ENCODE measurements at places on chromosomes 6 and 20.

DNA sequence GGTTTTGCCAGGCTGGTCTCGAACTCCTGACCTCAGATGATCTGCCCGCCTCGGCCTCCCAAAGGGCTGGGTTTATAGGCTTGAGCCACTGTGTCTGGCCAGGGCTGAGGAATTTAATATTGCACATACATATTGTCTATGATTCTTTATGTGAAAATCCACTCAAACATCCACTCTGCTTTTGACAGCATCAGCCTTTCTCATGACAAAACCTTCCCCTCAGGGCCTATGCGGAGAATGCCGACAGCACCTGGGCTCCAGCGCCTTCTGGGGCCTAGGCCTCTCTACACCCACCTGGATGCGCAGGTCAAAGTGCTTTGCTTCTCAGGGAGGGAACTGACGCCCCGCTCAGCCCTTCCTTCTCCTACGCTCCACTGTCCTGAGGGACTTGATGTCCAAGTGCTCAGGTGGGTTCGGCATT lies 5.4 kb downstream of the RAMACL start:
- DNase-seq = no peak

GRCh38 chr20:2421247-2421646 lies 40.5 kb downstream of the TGM6 start:
- no peak for DNase-seq

DNA sequence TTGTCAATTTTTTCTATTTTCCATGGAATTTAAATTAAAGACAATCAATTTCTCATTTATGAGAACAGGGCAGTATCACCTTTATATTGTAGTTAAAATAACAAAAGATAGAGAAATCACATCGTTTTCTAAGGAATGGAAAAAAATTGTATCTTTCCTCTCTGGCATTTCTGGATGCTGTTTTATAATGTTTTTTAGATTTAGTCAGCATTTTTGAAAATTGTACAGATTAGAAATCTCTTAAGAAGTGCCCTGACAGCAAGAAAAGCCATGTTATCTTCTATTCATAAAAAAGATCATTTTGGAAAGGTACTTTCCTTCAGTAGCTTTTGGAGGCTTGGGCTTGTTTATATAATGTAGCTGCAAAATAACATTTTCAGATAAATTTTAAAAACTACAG lies 116.9 kb downstream of the PLG start:
- no peak for DNase-seq

- no peak for DNase-seq
Observed at GRCh38 chr20:59749301-59749700, 145.0 kb downstream of the PHACTR3 start.

GRCh38 chr6:139686308-139686707 lies 311.9 kb upstream of the CITED2 start:
- no peak for DNase-seq

GRCh38 chr6:45116714-45117410 lies 211.3 kb upstream of the RUNX2 start:
- no peak for DNase-seq

DNA sequence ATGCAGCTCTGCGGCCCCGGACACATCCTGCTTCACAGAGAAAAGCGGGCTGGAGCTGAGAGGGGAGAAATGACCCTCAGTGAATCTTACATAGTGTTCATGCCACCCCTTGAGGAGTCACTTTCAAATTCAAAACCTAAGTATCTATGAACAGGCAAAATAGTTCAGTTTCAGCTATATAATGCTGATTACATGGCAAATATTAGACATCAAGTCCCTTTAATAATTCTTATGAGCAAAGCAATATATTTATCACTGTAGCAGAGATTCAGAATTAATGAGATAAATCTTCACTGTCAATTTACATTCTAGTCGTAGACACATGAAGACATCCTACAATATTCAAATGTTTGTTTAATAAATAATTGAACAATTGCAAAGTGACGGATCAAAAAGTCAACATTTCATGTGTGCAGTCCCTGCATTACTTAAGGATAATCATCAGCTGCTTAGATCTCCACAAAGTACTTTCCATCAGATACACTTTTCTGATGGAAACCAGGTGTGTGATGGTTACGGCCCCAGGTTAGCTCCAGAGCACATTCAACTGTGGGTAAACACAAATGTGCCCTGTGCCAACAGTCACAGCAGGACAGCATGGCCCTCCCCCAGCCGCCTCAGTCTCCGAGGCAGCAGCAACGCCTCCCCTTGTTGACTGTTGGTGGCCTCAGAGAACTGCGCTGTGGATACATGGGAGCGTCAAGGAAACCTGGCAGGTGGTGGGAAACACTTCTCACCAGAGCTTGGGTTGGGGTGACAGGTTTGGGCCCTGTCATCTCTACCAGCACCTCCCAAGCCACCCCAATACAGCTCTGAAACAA lies 787 bp upstream of the PRR18 start:
- DNase-seq = no peak

DNA sequence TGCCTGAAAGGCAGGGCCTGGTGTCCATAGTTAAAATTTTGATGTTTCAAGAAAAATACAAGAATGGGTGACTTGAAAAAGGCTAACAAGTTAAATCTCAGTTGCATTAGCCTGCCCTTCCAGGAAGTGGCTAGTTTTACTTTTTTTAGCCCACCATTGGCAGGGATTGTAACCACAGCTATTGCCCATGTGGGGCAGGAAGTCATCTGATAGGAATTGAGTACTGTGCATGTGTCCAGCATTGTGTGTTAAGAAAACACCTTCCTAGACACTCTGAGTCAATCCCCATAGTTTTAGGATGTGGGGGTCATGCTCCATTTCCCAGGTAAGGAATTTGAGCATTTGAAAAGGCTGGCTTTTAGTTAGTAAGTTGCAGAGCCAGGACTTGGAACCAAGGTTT lies 26.9 kb downstream of the LYRM2 start:
- DNase-seq = no peak

GRCh38 chr6:2596222-2596621 lies 154.5 kb downstream of the MYLK4 start:
- no peak for DNase-seq

DNA sequence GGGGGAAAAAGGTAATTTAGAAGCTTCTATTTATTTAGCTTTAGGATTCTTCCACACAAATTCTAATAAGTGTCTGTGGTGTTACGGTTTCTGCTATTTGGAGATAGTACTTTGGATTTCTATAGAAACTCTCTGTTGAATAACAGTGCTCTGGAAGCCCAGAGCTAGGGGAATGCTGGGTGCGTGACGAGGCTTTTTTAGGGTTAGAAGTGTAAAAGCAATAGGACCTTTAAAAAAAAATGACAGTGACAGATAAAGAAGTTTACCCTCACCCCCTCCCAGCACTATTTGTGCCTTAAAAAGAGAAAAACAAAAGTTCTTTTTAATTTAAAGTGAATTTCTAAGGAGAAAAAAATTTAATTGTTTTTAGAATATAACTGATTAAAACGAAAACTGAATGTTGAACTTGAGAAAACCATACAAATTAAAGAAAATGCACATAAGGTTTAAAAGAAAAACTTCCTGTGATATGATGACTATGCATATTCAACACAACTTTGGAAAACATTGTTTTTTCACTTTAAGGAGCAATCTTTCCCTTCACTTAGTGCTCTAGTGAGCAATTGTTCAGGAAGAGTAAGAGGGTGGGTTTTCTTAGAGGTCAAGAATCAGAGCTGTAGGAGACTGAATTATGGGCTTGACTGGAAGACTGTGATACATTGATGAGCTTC lies 89.6 kb upstream of the RIPOR2 start:
- DNase-seq = no peak

DNA sequence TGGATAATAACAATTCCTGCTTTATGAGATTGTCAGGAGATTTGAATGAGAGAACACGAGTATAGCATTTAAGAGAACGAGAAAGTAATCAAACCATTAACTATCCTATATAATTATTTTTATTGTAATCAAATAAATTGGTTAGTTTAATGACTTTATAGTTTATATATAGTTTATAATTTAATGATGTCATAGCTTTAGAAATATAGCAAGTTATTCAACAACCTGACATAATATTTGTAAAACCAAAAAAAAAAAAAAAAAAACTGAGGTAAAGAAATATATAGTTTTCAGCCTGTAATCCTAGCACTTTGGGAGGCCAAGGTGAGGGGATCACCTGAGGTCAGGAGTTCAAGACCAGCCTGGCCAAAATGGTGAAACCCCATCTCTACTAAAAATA lies 26.4 kb upstream of the DST start:
- no peak for DNase-seq

GRCh38 chr20:25346349-25346748 lies 44.3 kb downstream of the ABHD12 start:
- no peak for DNase-seq

- DNase-seq = no peak
Observed at GRCh38 chr20:5865604-5866003, 84.7 kb downstream of the TRMT6 start.

GRCh38 chr20:64245746-64246595 lies 9.6 kb upstream of the PCMTD2 start:
- DNase-seq = no peak

- DNase-seq = no peak
Observed at GRCh38 chr6:29965873-29966601, 23.7 kb downstream of the HLA-A start.

GRCh38 chr20:40335437-40335836 lies 353.6 kb downstream of the MAFB start:
- DNase-seq = no peak

- no peak for DNase-seq
Observed at GRCh38 chr6:137795501-137795900, 71.6 kb upstream of the TNFAIP3 start.

DNA sequence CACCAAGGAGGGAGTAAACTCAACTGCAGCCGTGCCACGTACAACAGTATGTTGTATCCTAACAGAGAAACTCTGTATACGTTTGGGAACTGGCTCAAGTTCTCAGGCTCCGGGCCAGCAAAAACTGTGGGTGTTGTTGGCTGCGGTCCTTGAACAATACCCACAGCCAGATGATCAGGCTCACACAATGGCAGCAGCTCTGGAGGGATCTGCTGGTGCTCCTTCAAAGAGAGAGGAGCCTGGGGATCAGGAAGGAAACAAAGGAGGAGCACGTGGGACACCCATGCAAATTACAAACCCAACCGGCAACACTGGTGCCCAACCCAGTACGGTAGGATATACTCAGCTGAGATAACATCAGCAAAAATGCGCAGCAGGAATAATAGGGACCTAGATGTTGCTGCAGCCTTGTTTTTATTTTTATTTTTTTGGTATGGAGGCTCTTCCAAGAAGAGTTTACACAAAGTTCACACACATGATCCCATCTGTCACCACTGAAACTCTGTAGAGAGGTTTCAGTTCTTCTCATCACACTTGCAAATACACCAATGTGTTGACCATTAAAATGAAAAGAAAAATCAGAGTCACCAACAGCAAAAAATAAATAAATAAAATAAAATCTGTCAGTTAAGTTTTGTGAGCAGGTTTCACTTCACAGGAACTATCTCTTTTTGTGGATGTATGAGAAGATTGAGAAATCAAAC lies 41.2 kb upstream of the PDE10A start:
- DNase-seq = no peak

- DNase-seq = no peak
Observed at GRCh38 chr20:25563876-25564275, 21.5 kb downstream of the NINL start.

GRCh38 chr20:63154395-63154794 lies 61.5 kb downstream of the YTHDF1 start:
- no peak for DNase-seq

- no peak for DNase-seq
Observed at GRCh38 chr20:20786428-20786827, 74.0 kb upstream of the RALGAPA2 start.

GRCh38 chr6:130888246-130888645 lies 61.0 kb downstream of the SMLR1 start:
- no peak for DNase-seq

DNA sequence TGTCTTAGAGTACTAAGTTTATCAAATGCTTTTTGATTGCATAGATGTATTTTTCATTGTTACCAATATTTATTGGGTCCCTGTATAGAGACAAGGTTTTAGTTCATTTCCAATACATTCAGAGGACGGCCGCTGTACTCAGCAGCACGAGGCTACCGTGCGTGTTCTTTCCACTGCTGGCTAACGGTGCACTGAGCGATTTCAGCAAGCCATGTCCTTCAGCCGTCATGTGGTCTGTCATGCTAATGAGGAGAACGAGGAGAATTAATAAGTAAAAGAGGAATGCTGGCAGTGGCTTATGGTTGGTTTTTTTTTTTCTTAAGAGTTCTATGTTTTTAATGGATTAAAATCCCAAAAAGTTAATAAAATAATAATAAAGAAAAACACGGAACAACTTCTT lies 253.6 kb downstream of the ARID1B start:
- no peak for DNase-seq

- no peak for DNase-seq
Observed at GRCh38 chr6:149318581-149319286, 1.2 kb downstream of the TAB2 start.
